ENCODE measurements at places on chromosomes 1 and 21.

GRCh38 chr1:147238053-147238902, 4.2 kb upstream of the CHD1L start:
- DNase-seq = no peak

DNA sequence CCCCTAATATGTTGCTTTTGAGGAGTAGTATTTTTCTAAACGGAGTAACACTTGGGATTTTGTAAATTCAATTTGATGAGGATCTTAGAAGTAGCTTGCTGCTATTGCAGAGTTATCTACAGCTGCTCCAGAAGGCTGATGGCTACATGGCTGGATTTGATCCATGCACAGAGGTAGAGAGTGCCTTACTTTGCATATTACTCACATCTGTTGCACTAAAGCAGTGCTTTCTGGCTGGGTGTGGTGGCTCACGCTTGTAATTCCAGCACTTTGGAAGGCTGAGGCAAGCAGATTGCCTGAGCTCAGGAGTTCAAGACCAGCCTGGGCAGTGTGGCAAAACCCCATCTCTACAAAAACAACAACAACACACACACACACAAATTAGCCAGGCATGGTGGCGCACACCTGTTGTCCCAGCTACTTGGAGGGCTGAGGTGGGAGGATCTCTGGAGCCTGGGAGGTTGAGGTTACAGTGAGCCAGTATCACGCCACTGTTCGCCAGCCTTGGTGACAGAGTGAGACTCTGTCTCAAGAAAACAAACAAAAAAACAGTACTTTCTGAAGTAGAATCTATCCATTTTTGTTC, 24.6 kb downstream of the RALGPS2 start:
- DNase-seq = no peak

GRCh38 chr1:94734963-94735901, 84.9 kb upstream of the SLC44A3 start:
- no peak for DNase-seq

- no peak for DNase-seq
These were observed 2.2 kb downstream of the FASLG start for GRCh38 chr1:172661107-172661506.

GRCh38 chr1:90835661-90836344, 118.7 kb upstream of the BARHL2 start:
- no peak for DNase-seq

DNA sequence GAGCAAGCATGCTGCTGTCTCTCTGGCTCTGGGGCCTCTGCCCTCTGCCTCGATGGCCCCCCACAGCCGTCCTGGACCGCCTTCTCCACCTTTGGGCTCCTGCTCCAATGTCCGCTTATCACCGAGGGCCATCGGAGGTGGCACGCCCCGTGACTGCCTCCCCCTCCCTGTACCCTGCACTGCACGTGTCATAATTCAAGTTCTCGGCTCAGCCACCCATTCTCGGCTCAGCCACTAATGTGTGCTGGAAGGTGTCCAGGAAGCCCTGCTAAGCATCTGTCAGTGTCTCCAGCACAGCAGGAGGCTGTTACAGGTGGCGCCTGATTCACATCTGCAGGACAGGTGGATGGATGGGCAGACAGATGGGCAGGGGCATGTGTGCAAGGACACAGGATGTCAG, 45.5 kb downstream of the TP73 start:
- peak; percentile 69 for DNase-seq

- DNase-seq = no peak
These were observed 6.7 kb downstream of the TAGLN2 start for GRCh38 chr1:159918352-159919200.

- DNase-seq = peak; percentile 23
These were observed 11.6 kb upstream of the MAPKAPK2 start for GRCh38 chr1:206672844-206673758.

GRCh38 chr1:108645564-108646184, 15.2 kb downstream of the HENMT1 start:
- DNase-seq = no peak

GRCh38 chr1:109301874-109302273, 4.9 kb downstream of the MYBPHL start:
- DNase-seq = no peak

DNA sequence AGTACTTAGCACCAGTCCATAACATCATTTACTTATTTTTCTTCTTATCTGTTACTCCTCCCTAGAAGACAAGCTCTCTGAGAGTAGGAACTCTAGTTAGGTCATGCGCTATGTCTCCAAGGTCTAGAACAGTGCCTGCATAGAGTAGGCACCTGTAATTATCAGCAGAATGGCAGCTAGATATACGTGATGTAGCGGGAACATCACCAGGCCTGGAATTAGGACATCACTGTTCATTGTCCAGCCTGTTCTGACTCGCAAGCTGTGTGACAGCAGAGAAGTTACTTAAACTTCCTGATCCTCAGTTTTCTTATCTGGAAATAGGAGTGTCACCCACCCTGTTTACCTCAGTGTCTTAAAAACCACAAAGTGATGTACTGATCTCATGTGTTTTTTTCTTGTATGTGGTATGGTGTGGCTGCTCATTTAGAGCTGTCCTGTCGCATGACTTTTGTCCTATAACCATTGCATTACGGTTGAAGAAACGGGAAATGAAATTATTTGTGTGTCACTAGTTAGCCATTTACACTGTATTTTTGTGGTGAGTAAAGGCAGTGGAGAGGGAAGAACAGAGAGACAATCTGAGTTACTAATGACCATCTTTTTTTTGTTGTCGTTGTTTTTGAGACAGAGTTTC, 37.1 kb upstream of the EXO1 start:
- DNase-seq = no peak

DNA sequence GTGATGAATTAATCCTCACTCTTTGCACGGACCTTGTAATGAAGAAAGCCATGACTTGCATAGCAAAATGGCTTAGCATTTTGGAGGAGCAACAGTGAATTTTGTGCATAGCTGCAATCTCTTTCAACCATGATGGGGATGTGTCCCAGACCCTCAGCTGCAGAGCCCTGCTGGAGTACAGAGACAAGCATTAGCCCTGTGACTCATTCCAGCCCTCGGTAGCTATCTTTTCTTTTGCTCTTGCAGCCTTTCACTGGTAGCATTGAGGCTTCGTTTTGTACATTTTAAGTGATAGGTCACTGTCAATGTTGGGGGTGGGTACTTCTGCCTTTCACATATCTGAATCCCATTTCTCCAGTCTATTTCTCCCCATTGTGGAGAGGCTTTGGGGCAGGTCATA, 58.4 kb downstream of the SLC35F3 start:
- no peak for DNase-seq

GRCh38 chr1:166484871-166485270, 318.1 kb upstream of the FAM78B start:
- no peak for DNase-seq

- DNase-seq = no peak
These were observed 179.3 kb downstream of the NCAM2 start for GRCh38 chr21:21177353-21177986.

DNA sequence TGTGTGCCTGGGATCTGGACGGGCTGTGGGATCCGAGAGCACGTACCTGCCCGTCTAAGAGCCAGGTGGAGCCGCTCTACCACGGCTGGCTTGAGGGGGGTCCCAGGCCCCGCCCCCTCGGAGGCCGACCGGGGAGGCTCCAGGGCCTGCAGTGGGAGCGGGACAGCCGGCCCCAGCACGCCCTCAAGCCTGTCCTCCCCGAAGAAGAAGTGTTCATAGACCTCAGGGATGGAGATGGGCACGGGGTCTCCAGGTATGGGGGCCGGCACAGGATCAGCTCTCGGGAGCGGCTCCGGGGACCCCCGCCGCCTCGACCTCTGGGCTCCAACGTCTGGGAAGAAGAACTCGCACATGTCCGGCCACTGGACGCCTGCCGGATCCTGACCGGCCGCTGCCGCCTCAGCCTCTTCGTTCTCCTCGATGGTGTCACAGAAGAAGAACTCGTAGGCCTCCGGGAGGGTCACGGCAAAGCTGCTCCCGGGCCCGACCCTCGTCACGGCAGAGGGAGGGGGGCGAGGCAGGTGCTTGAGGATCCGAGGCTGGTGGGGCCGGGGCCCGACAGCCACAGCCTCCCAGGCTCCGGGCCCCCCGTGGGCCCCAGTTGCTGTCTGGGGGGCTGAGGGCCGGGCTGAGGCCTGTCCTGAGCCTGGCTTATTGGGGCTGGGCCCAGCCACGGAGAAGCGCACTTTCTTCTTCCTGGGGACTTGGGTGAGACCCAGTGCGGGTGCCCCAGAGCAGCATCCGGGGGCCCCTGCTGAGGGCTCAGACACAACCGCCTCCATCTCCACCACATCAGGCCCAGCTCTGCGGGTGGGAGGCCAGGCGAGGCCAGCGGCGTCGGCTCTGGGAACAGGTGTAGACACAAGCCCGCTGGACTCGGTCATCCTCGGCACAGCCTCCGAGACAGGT, 2.8 kb downstream of the PERM1 start:
- DNase-seq = no peak

- no peak for DNase-seq
These were observed 20.7 kb upstream of the DNASE2B start for GRCh38 chr1:84377480-84378095.

GRCh38 chr1:241799416-241799815, 48.6 kb upstream of the EXO1 start:
- no peak for DNase-seq

DNA sequence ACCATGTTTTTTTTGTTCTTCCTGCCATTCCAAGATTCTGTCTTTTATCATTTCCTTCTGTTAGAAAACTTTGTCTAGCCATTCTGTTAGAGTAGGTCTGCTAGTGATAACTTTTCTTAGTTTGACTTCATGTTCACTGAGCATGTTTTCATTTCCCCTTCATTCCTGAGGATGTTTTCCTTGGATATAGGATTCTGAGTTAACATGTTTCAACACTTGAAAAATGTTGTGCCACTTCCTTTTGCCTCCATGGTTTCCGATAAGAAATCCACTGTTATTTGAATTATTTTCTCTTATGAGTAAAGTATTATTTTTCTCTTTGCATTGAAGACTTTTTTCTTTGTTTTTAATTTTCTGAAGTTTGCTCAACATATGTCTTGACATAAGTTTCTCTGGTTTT, 66.7 kb downstream of the ATP1A1 start:
- no peak for DNase-seq

- DNase-seq = peak; percentile 25
These were observed 11.4 kb upstream of the ZBTB21 start for GRCh38 chr21:42021371-42022090.

DNA sequence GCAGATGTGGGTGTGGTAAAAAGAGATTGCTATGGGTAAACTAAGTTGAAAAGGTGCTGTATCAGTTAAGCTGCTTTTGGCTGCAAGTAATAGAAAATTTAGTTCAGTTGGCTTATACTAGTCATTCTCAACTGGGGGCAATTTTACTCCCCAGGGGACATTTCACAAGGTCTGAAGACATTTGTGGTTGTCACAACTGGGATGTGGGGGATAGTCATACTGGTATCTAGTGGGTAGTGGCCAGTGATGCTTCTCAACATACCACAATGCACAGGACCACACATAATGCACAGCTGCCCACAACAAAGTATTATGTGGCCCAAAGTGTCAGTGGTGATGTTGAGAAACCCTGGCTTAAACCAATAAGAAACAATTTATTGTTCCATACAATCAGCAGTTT, 31.4 kb downstream of the SERTAD4 start:
- no peak for DNase-seq

- no peak for DNase-seq
These were observed 43.0 kb downstream of the SLC19A1 start for GRCh38 chr21:45499201-45499750.

GRCh38 chr1:234954613-234955012, 174.0 kb downstream of the TOMM20 start:
- no peak for DNase-seq

Measured in NCI-H1436 (cell line).